ENCODE measurements at places on chromosomes 11 and 22.

DNA sequence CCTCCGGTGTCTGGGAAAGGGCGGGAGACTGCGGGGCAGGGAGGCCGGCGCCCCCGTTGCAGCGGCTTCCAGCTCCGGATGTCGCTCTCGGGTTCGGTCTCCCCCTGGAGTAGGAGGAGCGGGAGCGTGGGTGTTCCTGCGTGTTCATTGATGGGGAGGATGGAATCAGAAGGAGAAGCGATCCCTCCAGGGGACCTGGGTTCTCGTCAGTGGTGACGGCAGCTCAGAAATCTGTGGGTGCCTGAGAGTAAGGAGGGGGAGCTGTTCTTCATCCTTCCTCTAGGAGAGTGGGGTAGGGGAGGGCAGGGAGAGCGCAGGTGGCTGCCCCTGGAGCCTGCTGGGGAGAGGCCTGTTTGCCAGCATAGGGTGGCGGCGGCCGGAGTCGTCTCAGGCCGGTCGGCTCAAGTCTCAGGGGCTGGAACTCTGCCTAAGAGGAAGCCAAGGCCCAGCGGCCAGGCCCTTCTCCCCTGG lies 1.1 kb downstream of the UBASH3B start:
- DNase-seq: no peak

DNA sequence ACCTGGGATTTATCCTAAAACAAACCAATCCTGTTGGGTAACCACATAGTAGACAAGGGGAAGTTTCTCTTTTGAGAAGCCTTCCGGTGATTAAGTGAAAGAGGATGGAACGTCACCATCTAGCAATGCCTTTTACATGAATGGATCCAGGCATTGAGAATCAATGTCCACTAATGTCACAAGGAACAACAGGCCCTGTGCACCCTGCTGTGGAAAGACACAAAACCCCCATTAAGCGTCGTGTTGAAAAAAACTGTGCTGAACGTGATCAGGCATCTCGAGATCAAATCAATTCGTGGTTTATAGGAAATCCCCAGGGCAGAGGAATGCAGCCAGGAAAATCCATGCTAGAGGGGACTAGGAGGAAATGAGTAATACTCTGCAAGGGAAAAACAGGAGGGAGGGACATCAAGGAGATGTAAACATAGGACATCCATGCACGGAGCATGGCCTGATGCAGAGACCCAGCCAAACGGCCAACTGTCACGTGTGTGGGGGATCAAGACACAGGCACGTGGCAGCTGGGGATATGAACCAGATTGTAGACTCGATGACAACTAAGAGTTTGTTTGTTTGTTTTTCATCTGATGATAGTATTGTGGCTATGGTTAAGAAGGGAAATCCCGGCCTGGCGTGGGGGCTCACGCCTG lies 38.6 kb upstream of the CARS1 start:
- DNase-seq: no peak

DNA sequence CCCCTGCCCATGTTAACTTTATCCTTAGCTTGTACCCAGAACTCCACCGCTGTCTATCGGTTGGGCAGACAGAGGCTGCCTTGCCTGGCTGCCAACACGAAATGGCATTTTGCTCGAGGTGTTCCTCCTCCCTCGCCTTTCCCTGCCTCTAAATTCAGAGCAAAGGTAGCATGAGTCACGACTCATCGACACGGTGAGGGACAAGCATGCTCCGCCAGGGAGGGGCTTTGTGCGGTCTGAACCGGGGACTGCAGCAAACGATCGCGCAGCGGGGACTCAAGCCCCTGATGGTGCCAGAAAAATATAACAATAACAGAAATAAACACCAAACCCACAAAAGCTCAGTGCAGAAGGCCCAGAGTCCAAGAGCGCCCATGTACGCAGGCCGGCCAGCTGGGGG lies 52.3 kb downstream of the RTL6 start:
- DNase-seq: no peak

DNA sequence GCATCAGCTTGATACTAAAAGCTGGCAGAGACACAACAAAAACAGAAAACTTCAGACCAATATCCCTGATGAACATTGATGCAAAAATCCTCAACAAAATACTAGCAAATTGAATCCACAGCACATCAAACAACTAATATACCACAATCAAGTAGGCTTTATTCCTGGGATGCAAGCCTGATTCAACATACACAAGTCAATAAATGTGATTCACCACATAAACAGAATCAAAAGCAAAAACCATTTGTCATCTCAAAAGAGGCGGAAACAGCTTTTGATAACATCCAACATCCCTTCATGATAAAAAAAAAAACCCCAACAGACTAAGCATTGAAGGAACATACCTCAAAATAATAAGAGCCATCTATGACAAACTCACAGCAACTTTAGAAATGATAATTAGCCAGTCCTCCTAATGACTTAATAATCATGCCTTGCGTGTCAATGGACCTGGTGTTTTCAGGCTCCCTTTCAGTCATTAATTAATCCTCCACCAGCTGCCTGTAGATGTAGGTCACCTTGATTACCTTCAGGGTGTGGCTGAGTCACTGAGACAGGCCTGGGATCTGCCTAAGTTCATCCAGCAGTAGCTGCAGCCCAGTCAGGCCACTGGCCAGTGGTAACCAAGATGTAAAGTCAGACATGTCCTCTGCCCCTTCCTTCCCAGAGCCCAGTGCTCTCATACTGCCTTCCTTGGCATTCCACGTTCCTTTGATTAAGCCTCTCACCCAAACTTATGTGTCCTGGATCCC lies 109.8 kb downstream of the EHF start:
- no peak for DNase-seq

GRCh38 chr22:45686836-45687235 lies 15.2 kb downstream of the ATXN10 start:
- no peak for DNase-seq

DNA sequence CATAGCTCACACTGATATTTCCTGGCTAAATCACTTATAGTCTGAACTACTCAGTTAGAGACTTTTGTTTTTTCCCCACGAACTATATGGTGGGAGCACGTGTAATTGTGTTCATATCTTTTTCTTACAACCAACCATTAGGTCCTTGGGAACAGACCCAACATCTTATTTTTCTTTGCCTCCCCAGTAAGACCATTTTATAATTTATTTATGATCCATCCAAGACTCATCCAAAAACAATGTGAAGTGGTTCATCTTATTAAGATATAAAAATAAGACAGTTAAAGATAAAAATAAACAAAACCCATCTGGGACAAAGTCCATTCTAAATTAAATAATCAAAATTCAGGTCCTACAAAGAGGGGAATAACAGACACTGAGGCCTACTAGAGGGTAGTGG lies 90.8 kb downstream of the FAM168A start:
- DNase-seq: no peak

GRCh38 chr11:101881586-101881985 lies 33.2 kb upstream of the CEP126 start:
- DNase-seq: no peak

- no peak for DNase-seq
These were observed 14.4 kb upstream of the EHF start for GRCh38 chr11:34606326-34607120.

- no peak for DNase-seq
These were observed 977.4 kb upstream of the FAT3 start for GRCh38 chr11:91247009-91247735.

GRCh38 chr22:21755851-21756284 lies 20.3 kb upstream of the YPEL1 start:
- DNase-seq: no peak

GRCh38 chr11:36101466-36101865 lies 157.6 kb downstream of the LDLRAD3 start:
- DNase-seq: no peak

- DNase-seq: no peak
These were observed 72.0 kb upstream of the LMO1 start for GRCh38 chr11:8335683-8336082.

GRCh38 chr11:71118671-71119250 lies 133.6 kb downstream of the SHANK2 start:
- no peak for DNase-seq

GRCh38 chr11:65116370-65117205 lies 913 bp downstream of the ZNHIT2 start:
- DNase-seq: peak; percentile 9

- DNase-seq: no peak
These were observed 844.0 kb downstream of the TBC1D22A start for GRCh38 chr22:47606426-47606825.

- DNase-seq: no peak
These were observed 231.5 kb downstream of the MIAT start for GRCh38 chr22:26888887-26889286.

- DNase-seq: no peak
These were observed 36.3 kb downstream of the YWHAH start for GRCh38 chr22:31980628-31981027.

DNA sequence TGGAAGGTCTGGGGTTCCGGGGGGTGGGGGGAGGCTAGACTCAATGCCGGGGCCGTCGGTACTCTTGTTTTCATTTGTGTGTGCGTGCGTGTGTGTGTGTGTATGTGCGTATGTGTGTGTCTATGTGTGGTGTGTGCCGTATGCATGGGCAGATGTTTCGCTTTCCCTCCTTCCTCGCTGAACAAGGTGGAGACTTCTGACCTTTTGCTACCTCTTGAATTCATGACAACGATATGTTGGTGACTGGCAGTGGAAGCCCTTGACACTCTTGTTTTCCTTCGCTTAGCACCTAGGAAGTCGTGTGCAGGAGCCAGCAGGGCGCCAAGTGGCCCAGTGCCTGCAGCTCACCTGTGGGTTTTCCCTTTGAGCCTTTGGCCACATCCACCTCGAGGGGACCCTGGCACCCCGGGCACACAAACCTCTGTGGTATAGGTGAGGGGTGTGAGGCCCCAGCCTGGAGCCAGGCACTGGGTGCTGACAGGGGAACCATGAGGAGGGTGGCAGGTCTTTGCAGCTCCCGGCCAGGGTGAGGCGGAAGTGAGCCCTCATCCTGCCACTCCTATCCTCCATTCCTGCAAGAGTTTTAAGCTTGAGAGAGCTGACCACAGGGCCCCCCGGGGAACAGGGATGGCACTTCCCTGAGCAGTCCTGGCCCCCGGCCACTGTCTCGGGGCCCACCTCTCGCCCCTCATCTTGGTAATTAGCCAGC lies 19.3 kb upstream of the TMEM191C start:
- no peak for DNase-seq

DNA sequence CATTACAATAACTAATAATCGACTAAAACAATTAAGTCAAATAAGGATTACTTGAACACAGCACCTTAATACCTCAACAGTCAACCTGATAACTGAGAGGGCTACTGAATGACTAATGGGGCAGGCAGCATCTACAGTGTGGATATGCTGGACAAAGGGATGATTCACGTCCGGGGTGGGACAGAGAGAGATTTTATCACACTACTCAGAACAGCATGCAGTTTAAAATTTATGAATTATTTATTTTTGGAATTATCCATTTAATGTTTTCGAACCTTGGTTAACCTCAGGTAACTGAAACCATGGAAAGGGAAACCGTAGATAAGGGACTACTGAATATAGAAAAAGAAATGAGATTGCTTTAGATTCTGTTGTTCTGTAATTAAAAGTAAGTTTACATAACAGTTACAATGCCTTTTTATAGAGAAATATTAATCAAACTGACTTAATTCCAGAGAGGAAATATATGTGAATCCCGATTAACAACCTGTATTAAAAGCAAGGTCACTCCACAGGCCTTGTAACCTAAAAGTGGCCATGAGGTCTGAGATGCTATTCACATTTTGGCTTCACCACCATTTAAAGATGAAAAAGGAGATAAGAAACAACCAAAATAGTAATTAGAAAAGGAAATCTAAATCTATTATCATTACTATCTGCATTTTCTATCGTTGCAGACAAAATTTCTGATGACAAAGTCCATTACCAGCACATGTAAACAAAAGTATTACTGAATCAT lies 119.0 kb upstream of the TP53AIP1 start:
- DNase-seq: no peak

- DNase-seq: no peak
These were observed 517.8 kb downstream of the MN1 start for GRCh38 chr22:27283714-27284113.

DNA sequence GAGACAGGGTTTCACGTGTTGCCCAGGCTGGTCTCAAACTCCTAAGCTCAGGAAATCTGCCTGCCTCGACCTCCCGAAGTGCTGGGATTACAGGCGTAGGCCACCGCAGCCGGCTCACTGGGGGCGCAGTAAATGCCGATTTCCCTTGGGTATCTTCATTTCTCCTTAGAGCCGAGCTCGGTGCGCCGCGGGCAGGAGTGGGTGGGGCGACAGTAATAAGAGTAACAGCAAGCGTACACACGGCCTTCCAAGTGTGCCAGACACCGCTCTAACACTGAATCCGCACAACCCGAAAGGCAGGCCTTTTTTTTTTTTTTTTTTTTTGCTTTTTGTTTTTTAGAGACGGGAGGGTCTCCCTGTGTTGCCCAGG lies 500 bp upstream of the ADSL start:
- peak; percentile 32 for DNase-seq

DNA sequence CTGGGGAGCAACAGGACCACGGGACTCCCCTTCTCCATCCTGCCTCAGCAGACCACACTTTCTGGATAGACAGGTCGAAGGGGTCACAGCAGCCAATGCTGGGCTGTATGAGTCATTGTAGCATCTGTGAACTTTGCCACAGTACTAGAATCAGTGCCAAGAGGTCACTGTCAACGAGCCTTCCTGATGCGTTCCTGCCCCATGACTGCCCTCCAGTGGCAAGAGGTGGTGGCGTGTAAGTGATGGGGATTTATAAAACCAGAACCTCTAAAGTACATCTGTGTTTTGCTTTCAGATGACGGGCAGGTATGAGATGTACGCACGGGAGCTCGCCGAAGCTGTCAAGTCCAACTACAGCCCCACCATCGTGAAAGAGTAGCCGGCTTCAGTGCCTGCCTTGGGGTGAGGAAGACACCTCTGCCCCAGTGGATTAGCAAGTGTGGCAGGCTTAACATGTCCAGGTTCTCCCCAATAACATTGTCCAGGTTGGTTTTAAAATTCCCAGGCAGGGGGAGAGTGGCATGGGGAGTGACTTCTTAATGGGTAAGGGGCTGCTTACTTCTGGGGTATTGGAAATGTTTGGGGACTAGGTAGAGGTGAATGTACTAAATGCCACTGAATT lies 29.4 kb downstream of the GUCD1 start:
- peak; percentile 52 for DNase-seq

- DNase-seq: no peak
These were observed 125.9 kb upstream of the B3GAT1 start for GRCh38 chr11:134537941-134538340.

- DNase-seq: no peak
These were observed 443.3 kb downstream of the MN1 start for GRCh38 chr22:27358096-27358870.

DNA sequence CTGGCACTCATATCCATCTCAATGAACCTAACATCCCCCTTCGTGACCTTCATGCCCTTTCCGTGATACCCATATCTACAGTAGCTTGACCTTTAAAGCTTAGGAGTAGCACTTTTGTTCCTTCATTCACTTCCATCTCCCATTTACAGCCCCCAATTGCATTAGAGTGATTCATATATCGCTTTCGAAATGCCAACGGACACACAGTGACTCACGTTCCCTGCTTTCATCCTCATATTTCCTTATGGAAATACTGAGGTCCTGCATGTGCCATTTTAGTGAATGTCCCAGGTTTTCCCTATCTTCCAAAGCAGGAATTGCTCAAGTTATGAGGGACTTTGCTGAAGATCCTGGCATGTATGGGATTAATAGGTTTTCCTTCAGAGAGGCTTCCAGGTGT lies 44.3 kb upstream of the CEP126 start:
- DNase-seq: no peak
